Dermis microvascular lymphatic vessel endothelial cell (primary cell): ENCODE measurements at places on chromosomes 13 and 19. TPM values are rescaled to one million over a fixed set of nuclear protein-coding genes. Genes with fewer than 3 reads are reported as not detected.

The KCNN1 gene
- total RNA-seq = under 0.01 and 0.25 TPM in 2 replicates

The ERICH6B gene
- not detected in 2 replicates for total RNA-seq

The EXOC3L2 gene
- total RNA-seq = 0.63 and 1.0 TPM in 2 replicates

The PRTN3 gene
- not detected in 2 replicates for total RNA-seq

The TGFB1 gene
- total RNA-seq = 20.8 and 67.1 TPM in 2 replicates

The IGFL3 gene
- not detected in 2 replicates for total RNA-seq

The MYH14 gene
- under 0.01 and 0.25 TPM in 2 replicates for total RNA-seq

The ATG4D gene
- total RNA-seq = 7.8 and 9.0 TPM in 2 replicates

The NAPSA gene
- under 0.01 TPM in 2 replicates for total RNA-seq

The UBL3 gene
- 11.0 and 15.2 TPM in 2 replicates for total RNA-seq

The ZNRF4 gene
- total RNA-seq = not detected in 2 replicates

The SLC25A15 gene
- 14.9 and 16.2 TPM in 2 replicates for total RNA-seq

The SPC24 gene
- 31.1 and 80.0 TPM in 2 replicates for total RNA-seq

The ZFR2 gene
- 0.13 TPM in 1 of 2 replicates, not detected in the other for total RNA-seq

The BAX gene
- total RNA-seq = 85.0 and 95.6 TPM in 2 replicates

The KIR2DL4 gene
- total RNA-seq = not detected in 2 replicates

The FCAR gene
- total RNA-seq = not detected in 2 replicates

The CYTH2 gene
- total RNA-seq = 42.0 and 64.6 TPM in 2 replicates

The DACT3 gene
- under 0.01 and 0.13 TPM in 2 replicates for total RNA-seq

The ZNF180 gene
- 5.5 and 6.6 TPM in 2 replicates for total RNA-seq

The PRR20A gene
- total RNA-seq = not detected in 2 replicates

The SBK3 gene
- total RNA-seq = 0.13 and 0.26 TPM in 2 replicates

The SOX21 gene
- 0.39 and 3.2 TPM in 2 replicates for total RNA-seq

The KLK5 gene
- not detected in 2 replicates for total RNA-seq
